ENCODE measurements at places on chromosomes 1 and 21. TPM values are rescaled to one million over a fixed set of nuclear protein-coding genes. Genes with fewer than 3 reads are reported as not detected.

Gene SIPA1L2
- total RNA-seq = 1.4 TPM

Gene C1orf87
- not detected for total RNA-seq

Gene IFNLR1
- 1.6 TPM for total RNA-seq

Gene KIF2C
- 70.5 TPM for total RNA-seq

Gene RRAGC
- total RNA-seq = 21.9 TPM

Gene LRRC71
- total RNA-seq = not detected

Gene SAMD11
- not detected for total RNA-seq

Gene CNIH3
- total RNA-seq = 1.3 TPM

Gene BOLA1
- 17.1 TPM for total RNA-seq

Gene OR2G6
- total RNA-seq = not detected

Gene TNFRSF18
- 175 TPM for total RNA-seq

Gene NPL
- 2.6 TPM for total RNA-seq

Gene BNIPL
- 2.6 TPM for total RNA-seq

Gene PLA2G2F
- total RNA-seq = not detected

Gene LCE2C
- not detected for total RNA-seq

Gene LRRC39
- total RNA-seq = 0.54 TPM

Gene NPHS2
- not detected for total RNA-seq

Gene SPRR2A
- total RNA-seq = not detected

Gene TNFRSF1B
- total RNA-seq = 315 TPM
